ENCODE measurements at places on chromosomes 2 and 18.
A peak's percentile ranks its signal among the peaks of the same experiment; 100 is the strongest.

- DNase-seq: no peak
Observed at GRCh38 chr18:73544032-73544431, 603.6 kb downstream of the FBXO15 start.

- no peak for DNase-seq
Observed at GRCh38 chr2:3982160-3982559, 278.8 kb downstream of the DCDC2C start.

GRCh38 chr2:130371723-130372054 lies 15.8 kb downstream of the PTPN18 start:
- peak; percentile 41 for DNase-seq

- DNase-seq: no peak
Observed at GRCh38 chr18:26097563-26097962, 7.2 kb upstream of the SS18 start.

GRCh38 chr2:176085861-176086771 lies 2.4 kb upstream of the EVX2 start:
- DNase-seq: no peak

DNA sequence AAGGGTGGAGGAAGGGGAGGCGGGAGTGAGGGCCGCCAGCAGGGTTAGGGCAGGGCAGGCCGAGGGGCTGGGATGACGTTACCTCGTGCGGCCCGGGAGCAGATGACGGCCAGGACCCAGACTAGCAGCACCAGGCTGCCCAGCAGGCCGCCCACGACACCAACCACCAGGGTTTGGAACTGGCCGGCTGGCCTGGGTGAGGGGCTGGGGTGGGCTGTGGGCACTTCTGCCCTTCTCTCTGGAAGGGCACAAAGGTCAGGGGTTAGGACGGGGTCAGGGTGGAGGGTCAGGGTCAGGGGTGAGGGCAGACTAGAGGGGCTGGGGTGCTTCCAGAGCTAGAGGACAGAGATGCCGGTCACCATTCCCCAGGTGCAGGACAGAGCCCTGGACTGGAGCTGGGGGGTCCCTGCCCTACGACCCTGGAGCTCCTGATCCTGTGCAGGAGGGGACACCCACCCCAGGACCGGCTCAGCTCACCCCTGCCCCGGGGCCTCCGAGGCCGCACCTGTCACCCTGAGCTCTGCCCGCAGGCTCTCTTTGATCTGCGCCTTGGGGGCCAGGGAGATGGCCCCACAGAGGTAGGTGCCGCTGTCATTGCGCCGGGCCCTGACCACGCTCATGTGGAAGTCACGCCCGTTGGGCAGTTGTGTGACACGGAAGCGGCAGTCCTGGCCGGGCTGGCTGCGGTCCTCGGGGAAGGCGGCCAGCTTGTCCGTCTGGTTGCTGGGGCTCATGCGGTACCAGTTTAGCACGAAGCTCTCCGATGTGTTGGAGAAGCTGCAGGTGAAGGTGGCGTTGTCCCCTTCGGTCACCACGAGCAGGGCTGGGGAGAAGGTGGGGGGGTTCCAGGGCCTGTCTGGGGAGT lies 6.3 kb downstream of the PDCD1 start:
- DNase-seq: peak; percentile 0

GRCh38 chr2:128638341-128639119 lies 319.9 kb upstream of the HS6ST1 start:
- DNase-seq: no peak

GRCh38 chr2:212076456-212076855 lies 462.1 kb downstream of the ERBB4 start:
- no peak for DNase-seq

DNA sequence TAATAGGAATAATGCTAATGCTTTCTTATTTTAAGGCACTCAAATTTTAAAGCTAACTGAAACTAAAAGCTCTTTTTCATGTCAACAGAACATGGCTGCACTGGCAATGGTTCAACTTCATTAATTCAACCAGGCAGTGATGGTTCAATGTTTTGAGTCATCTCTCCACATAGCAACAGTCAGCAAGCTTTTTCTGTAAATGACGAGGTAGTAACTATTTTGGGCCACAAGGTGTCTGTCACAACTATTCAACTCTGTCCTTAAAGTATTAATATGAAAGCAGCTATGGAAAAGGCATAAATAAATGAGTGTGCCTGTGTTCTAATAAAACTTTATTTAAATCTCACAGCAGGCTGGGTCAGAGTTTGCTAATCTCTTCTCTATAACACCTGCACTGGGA lies 1425.6 kb upstream of the PIK3C3 start:
- no peak for DNase-seq

GRCh38 chr2:20638646-20639430 lies 12.1 kb downstream of the HS1BP3 start:
- no peak for DNase-seq

DNA sequence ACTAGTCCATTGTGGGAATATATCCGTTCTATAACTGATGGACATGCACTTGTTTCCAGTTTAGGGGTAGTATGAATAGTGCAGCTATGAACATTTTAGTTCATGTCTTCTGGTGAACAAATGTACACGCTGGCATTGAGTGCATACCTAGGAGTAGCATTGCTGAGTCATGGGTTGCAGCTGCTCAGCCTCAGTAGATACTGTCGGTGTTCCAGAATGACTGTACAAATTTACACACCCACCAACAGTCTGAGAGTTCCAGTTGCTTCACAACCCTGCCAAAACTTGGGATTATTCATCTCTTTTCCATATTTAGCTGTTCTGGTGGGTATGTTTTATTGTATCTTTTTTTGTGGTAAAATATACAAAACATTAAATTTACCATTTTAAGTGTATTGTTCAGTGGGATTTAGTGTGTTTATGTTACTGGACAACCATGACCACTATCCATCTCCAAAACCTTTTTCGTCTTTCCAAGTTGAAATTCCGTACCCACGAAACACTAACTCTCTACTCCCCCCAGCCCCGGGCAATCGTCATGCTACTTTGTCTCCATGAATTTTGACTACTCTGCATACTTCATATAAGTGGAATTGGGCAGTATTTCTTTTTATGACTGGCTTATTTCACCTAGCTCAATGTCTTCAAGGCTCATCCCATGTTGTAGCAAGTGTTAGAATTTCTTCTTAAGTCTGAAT lies 281.0 kb downstream of the PRKCE start:
- DNase-seq: no peak

DNA sequence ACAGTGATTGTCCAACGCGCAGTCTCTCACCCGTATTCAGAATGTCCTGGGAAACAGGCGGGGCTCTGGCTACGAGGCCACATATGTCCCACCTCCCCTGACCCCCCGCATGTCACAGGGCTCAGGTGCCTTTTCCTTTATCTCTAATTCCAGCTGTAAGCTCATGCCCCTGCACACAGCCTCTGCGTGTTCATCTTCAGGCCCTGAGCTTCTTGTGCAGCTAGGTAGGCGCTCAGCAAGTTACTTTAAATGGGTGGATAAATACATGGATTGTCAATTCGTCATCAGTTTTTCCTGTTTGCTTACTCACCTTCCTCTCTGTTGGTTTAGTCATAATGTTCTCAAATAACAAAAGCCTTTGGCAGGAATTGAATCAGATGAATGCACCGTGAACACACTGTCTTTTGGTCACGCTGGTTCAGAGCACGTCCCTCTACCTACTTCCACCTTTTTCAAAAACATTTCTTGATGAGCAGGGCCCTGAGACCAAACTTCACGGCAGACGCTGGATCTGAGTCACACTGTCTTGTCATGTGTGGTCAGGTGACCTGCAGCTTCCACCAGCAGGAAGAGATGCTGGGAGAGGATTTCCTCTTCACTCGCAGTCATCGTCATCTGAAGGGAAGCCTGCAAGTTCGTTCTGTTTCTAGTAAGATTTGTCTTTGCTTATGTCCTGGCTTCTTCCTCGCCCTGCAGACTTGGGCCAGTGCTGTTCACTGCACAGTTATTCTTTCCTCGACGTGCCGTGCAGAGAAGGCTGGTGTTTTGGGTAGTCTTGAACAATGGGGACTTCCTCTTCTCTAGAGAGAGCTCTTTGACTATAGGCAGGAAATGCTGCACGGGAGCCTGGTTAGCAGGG lies 138.1 kb downstream of the PTGR3 start:
- peak; percentile 71 for DNase-seq

- DNase-seq: no peak
Observed at GRCh38 chr2:28342081-28342967, 50.3 kb upstream of the FOSL2 start.

- DNase-seq: no peak
Observed at GRCh38 chr2:163800951-163801381, 65.2 kb upstream of the FIGN start.

Data from activated CD4-positive, alpha-beta T cell treated with anti-CD3 and anti-CD28 coated beads, Interleukin-2, amount 50 U/mL, for 48 hours (primary cell).